ENCODE measurements at places on chromosomes 4 and X. TPM values are rescaled to one million over a fixed set of nuclear protein-coding genes. Genes with fewer than 3 reads are reported as not detected.

- no peak overlapping the region for H3K27ac ChIP-seq
- no peaks in the 10 kb centered on the region for H3K36me3 ChIP-seq
- no peaks in the 10 kb centered on the region for H3K27me3 ChIP-seq
- H3K4me3 ChIP-seq: no peak overlapping the region
- no peak for DNase-seq
Measured at GRCh38 chrX:703866-704265, 73.3 kb downstream of the SHOX start.

Gene PRKG2
- total RNA-seq: 2.4 TPM

Gene VCX3B
- total RNA-seq: 91.3 TPM

- DNase-seq: no peak
- H3K36me3 ChIP-seq: no peaks in the 10 kb centered on the region
- H3K27ac ChIP-seq: no peak overlapping the region
- peaks cover 3% of the 10 kb centered on the region for H3K4me1 ChIP-seq
- H3K4me3 ChIP-seq: no peak overlapping the region
Measured at GRCh38 chr4:123120473-123120872, 198.1 kb upstream of the NUDT6 start.

Gene DUX4
- total RNA-seq: not detected

Gene MAP7D2
- 19.5 TPM for total RNA-seq

Gene INTU
- total RNA-seq: 41.6 TPM

GRCh38 chrX:133384454-133384853 is 30.8 kb downstream of the GPC4 start:
- H3K27ac ChIP-seq: no peak overlapping the region
- no peaks in the 10 kb centered on the region for H3K27me3 ChIP-seq
- no peak overlapping the region for H3K4me3 ChIP-seq
- no peaks in the 10 kb centered on the region for H3K4me1 ChIP-seq
- no peaks in the 10 kb centered on the region for H3K36me3 ChIP-seq

- no peaks in the 10 kb centered on the region for H3K27me3 ChIP-seq
- H3K27ac ChIP-seq: no peak overlapping the region
- no peaks in the 10 kb centered on the region for H3K4me1 ChIP-seq
- H3K36me3 ChIP-seq: no peaks in the 10 kb centered on the region
- DNase-seq: no peak
Measured at GRCh38 chr4:40209401-40209800, 12.6 kb downstream of the RHOH start.

DNA sequence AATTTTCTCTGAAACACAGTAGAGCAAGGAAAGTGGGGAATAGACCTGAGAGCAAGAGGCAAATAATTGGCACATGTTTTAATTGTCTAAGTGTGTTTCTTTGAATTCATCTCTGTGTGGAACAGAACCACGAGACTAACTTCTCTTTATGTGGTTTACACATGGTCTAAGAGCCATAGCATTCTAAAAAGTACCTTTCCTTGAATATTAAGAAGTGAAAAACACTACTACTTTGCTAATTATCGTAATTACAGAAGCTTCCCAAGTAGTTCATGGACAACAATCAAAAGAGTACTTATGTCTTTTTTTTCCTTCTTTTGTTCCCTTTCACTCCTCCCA is 2.9 kb upstream of the CYBB start:
- H3K4me1 ChIP-seq: no peaks in the 10 kb centered on the region
- no peak overlapping the region for H3K27ac ChIP-seq
- no peak for DNase-seq
- H3K27me3 ChIP-seq: no peaks in the 10 kb centered on the region

- no peak overlapping the region for H3K4me3 ChIP-seq
- no peaks in the 10 kb centered on the region for H3K27me3 ChIP-seq
- DNase-seq: no peak
- no peak overlapping the region for H3K27ac ChIP-seq
- no peaks in the 10 kb centered on the region for H3K4me1 ChIP-seq
- no peaks in the 10 kb centered on the region for H3K36me3 ChIP-seq
Measured at GRCh38 chrX:75546724-75547511, 24.1 kb upstream of the ZDHHC15 start.

- H3K27me3 ChIP-seq: no peaks in the 10 kb centered on the region
- H3K27ac ChIP-seq: no peak overlapping the region
- peak; percentile 22 for DNase-seq
- H3K36me3 ChIP-seq: no peaks in the 10 kb centered on the region
- H3K4me3 ChIP-seq: no peak overlapping the region
Measured at GRCh38 chrX:34365471-34365870, 233.4 kb upstream of the FAM47A start.

Data from testis (tissue), 5 donors.